ENCODE measurements at places on chromosomes 5 and 9.
A peak's percentile ranks its signal among the peaks of the same experiment; 100 is the strongest.

GRCh38 chr5:95162231-95162992, 122.5 kb downstream of the MCTP1 start:
- DNase-seq = no peak

DNA sequence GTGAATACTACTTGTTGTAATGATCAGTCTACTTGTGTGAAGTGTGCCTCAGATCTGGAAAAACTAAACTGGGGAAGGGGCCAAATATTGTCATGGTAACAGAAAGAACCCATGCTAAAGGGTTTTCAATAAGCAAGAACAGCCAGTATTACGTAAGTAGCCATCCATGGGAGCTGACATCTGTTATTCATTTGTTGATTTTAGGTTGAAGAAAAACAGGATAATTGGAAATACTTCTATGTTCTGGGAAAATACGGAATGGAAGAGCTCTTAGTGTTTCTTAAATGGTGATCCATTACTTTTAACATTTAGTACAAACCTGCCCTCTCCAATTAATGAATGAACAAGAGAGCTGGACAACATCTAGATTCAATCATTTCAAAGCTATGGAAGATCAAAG, 485.8 kb downstream of the NTRK2 start:
- DNase-seq = no peak

DNA sequence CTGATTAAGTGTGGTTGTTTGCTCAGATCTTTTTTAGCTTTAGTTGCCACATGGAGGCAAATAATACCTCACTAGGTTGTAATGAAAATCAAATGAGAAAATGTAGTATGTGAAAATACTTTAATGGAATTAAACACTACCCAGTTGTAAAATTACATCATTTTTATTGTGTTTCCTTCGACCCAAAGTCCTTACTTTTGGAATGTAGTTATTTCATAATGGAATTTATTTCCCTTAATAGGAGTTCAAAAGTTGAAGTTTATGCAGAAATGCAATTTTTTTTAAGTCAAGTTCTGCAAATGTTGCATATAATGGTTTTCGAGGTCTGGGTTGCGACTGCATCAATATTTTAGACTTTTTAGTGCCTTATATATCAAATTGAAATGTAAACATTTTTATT, 31.0 kb downstream of the TNPO1 start:
- DNase-seq = no peak

DNA sequence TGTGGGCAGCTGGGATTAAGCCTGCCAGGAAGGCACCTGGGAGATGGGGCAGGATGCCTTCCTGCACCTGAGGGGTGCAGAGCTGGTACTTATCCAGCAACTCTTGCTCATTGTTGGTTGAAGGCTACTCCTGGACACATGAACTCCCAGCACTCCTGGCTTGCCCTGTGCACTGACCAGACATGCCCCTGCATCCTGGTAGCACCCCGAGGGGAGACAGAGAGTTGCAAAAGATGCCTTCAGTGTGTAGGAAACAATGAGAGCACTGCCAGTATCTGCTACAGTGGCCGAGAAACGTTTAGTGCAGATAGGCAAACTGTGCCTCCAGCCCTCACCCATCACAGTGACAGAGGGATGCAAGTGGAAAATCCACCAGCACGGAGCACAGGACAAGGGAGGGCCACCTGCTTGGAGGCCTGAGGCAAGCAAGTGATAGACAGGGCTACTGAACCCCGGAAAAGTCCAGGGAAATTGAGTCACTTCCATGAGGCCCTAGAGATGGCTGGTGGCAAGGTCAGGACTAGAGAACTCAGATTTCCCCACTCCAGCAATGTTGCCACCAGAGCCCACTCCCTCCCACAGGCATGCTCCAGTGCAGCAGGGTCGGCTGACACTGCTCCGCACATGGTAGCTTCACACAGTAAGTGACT, 171.1 kb downstream of the FSTL4 start:
- DNase-seq = no peak

GRCh38 chr5:98259595-98259994, 513.9 kb upstream of the RGMB start:
- no peak for DNase-seq

DNA sequence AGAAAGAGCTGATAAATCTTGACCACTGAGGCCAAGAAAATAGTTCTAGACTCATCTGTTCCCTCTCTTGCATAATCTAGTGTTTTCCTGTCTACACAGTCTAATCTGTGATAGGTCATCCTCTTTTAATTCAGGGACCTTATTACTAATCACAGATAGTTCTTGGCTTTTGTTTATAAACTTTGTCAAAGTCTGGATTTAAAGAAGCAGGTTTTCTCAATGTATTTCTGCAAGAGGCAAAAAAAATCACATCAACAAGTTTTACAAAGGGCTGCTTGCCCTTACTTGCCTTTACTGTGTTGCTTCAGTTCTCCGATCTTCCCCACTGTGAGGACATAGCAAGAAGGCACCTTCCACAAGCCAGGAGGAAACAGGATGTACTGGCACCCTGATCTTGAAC, 43.9 kb upstream of the MTAP start:
- no peak for DNase-seq

DNA sequence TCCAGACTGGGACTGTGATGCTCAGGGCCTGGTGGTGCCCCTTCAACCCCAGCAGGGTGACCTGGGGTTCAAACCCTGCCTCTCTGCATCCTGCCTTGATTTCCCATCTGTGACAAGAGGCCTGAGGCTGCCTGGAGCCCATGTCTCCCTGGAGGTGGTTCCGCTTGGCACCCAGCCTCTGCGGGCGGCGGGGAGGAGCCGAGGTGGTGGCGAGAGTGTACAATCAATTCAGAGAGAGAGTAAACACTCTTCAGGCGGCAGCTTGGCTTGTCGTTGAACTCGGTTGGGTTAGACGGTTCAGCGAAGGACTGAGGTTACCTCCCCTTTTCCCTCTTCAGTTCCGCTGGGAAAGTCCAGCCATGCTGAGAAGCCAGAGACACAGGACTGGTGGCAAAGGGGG, 39.3 kb downstream of the NTNG2 start:
- no peak for DNase-seq

GRCh38 chr9:34647651-34648050, 1.2 kb downstream of the GALT start:
- DNase-seq = no peak

- no peak for DNase-seq
Measured at GRCh38 chr5:124581738-124582560, 164.5 kb downstream of the ZNF608 start.

GRCh38 chr9:127991017-127991756, 10.4 kb upstream of the EEIG1 start:
- DNase-seq = no peak

GRCh38 chr5:121478636-121479035, 373.0 kb upstream of the FTMT start:
- DNase-seq = no peak

DNA sequence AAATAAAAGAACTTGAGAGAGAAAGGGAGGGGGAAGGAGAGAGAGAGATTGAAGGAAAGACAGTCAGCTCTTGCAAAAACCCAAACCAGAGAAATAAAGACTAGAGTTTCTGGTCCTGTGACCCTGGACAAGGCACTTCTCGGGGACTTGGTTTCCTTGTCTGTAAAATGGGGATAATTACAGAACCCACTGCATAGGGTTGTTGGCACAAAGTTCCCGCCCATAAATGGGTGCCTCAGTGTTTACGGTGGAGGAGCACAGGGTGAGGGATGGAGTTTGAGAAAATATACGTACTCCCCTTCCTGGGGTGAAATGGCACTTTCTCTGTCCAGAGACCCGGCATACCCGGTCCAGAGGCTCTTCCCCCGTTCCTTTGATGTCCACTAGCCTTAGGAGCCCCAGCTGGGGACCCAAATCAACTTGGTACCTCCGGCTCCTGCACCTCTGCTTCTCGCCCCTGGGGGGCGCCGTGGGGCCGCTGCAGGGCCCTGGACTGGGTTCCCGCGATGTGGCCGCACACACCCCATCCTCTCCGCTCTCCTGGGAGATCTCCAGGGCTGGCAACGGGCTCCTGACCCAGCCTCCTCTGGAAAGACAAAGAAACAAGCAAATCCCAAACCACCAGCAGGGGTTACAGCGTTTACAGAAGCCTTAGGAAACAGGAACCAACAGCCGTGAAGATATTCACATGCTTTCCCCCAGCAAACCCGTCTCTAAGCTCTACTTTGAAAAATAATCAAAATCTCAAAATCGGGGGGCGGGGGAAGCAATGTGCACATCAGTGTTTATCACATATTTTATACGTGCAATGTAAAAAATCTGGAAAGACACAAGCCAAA, 26.3 kb downstream of the PTGES start:
- DNase-seq = peak; percentile 77

- no peak for DNase-seq
Measured at GRCh38 chr5:174829511-174829864, 105.1 kb downstream of the MSX2 start.

GRCh38 chr5:554284-554988, 30.2 kb upstream of the SLC9A3 start:
- DNase-seq = no peak

DNA sequence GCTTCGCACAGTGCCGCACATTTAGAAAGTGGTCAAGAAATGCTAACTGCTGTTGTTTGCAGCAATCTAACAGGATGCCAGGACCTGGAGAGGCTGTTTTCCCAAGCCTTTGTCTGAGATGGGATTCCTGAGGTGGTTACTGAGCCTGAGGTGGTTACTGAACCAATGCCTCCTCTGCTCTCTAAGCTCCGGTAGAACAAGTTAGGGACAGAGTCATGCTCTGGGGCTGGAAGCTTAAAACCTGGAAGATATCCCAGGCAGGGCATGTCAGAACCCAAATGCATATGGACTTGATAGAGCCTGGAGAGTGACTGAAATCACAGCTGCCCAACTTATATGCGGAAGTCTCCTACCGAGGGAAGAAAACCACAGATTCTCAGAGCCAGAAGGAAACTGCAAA, 46.5 kb upstream of the FAT2 start:
- no peak for DNase-seq

GRCh38 chr5:159961176-159962160, 45.2 kb downstream of the ADRA1B start:
- no peak for DNase-seq

GRCh38 chr9:123647145-123647544, 282.8 kb downstream of the DENND1A start:
- no peak for DNase-seq

DNA sequence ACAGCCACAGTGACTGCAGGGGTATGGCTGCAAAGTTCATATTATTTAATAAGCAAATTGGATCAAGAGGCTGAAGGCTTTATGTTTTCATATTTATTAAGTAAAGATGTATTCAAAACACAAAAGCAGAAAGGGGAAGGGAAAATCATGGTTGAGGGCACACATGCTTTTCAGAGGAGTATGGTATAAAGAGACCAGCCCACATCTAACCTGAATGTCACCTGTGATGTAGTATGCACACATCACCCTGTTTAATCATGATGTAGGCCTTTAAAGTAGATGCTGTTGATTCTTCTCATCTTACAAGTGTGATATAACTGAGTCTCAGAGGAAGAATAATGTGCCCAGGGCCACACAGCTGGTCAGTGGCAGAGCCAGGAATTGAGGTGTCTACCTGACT, 211.8 kb downstream of the DCP2 start:
- DNase-seq = no peak

- no peak for DNase-seq
Measured at GRCh38 chr9:9970514-9970913, 642.3 kb downstream of the PTPRD start.

- DNase-seq = no peak
Measured at GRCh38 chr5:10201223-10201868, 48.3 kb downstream of the ATPSCKMT start.

DNA sequence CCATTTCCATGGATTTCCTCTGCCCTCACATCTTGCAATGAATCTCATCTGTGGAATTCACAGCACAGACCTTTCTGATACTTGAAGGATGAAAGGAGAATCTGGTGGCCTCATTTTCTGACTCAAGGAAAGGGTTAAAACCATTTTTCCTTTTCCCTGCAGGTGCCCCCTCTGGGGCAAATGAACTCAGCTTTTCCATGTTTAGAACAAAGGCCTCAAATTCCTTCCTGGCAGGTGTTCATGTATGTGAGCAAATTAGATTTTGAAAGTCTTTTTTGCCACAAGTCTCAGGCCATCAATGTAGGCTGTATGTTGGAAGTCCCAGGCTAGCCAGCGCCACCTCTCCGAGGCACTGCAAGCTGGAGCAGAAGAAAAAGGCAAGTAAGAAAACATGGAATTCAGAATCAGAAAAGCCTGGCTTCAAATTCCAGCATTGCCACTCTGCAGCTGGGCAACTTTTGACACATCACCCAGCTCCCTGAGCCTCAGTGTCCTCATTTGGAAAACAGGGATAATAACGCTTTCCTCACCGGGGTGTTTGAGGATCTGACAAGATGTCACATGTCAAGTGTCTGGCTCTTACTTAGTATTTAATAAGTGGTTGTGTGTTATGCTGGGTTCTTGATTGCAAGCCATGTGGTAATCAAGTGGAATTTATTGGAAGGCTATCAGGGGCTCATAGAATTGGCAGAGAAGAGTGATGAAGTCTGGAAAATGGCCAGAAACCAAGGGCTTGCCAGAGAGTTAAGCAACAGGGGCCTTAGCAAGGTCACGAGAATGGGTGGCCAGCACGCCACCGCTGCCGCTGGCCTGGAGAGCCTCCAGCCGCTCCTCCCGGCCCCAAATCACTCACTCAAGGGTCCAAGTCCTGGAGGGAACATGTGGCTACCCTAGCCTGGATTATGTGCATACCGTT, 48.4 kb upstream of the SMIM23 start:
- no peak for DNase-seq

DNA sequence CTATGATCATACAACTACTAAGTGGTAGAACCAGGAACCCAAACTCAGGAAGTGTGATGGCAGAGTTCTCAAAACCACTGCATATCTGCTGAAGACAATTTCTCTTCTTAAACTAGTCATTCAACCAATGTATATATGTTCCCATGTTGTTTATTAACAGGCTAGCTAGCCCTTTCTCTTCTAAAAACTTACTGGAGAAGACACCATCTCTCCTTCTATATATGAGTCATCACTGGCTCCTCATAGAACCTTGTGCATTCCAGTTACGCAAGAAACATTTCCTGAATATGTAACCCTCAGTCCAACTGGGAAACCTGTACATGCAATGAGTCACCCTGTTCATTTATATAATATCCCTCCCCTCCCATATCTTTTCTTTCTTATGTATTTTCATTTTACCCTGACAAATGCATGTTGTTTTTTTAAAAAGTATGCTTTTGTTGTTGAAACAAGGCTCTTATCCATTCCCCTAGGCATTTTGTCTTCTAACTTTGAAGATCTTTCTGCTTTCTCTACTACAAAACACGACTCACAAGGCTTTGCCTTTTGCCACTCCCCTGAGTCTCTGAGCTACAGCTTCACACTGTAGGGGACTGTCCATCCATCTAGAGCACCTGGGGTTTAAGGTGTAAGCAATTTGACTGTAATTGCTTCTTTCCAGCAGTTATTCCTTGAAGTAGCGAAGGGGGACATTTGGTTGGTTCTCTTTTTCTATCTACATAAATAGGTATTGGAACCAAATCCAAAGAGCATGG, 119.5 kb downstream of the ANXA1 start:
- no peak for DNase-seq

All from CD4-positive, alpha-beta T cell (primary cell).